Karpas-422 (cell line): ENCODE measurements at places on chromosomes 7 and 10.

DNA sequence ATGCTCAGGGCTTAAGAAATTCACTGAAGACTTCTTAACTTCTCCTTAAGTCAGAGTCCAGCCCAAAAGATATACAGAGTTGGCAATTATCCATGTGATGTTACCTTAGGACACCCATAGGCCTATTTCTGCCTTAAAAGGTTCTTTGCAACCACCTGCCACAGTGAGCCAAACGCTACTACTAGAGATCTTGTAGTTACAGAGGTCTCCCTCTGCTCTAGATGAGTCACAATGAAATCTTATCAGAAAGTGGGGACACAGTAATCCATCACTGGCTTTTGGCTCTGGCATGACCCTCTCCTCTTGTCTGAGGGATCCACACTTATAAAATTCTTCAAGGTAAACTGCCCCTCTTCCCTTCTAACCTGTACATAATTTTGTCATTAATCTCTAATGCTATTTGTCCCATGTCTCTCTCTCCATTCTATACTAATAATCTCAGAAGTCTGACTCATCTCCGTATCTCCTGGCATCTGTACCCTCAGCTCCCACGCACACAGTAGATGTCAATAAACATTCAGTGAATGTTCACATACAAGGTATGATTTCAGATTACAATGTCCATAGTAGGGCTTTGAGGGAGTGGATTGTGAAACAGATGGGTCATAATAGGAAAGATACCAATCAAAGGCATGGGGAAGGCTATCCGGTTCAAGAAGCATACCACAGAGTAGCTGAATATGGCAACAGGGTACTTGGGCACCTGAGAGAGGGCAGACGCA is 112.1 kb downstream of the SGMS1 start:
- no peak for DNase-seq
- no peak overlapping the region for H3K4me3 ChIP-seq
- H3K36me3 ChIP-seq = no peaks in the 10 kb centered on the region
- H3K27ac ChIP-seq = no peak overlapping the region
- H3K27me3 ChIP-seq = no peaks in the 10 kb centered on the region

GRCh38 chr7:36820527-36821170 is 96.4 kb upstream of the AOAH start:
- DNase-seq = no peak
- no peak overlapping the region for H3K27ac ChIP-seq
- no peak overlapping the region for H3K4me3 ChIP-seq
- no peaks in the 10 kb centered on the region for H3K27me3 ChIP-seq
- no peaks in the 10 kb centered on the region for H3K36me3 ChIP-seq
- H3K4me1 ChIP-seq = no peaks in the 10 kb centered on the region

DNA sequence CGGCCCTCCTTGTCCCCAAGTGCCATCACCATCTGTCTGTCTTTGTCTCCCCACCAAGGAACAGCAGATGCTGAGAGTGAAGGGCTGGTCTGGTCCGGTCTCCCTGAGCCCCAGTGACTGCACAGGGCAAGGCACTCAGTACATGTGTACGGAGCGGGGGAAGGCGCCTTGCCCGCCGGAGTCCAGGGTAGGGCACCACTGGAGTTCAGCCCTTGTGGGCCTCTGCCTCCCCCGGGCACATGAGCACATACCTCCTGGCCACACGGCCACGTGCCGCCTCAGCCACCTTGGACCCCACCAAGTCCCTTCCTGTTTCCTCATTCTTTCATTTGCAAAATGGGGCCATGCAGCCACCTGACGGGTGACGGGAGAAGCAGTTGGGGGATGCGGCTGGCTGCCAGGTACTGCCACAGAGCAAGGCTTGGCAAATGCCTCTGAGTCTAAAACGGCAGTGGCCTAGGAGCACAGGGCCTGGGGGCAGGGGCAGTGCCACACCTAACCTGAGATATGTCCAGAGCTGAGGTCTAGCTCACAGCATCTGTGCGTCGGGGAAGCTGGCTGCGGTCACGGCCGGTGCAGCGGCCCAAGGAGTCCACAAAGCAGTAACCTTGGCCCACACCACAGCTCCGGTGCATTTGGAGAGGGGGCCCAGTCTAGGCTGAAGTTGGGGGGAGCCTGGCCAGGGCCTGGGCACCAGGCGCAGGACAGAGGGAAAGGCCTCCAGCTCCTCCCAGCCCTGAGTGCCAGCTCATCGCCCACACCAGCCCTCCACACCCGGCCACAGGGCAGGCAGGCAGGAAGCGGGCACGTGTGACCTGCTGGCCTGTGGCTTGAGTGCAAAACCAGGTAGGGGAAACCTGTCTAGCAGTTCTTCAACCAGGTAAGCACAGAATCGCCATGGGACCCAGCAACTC is 5.2 kb downstream of the ADAP1 start:
- no peak overlapping the region for H3K27ac ChIP-seq
- DNase-seq = no peak
- H3K27me3 ChIP-seq = no peaks in the 10 kb centered on the region

DNA sequence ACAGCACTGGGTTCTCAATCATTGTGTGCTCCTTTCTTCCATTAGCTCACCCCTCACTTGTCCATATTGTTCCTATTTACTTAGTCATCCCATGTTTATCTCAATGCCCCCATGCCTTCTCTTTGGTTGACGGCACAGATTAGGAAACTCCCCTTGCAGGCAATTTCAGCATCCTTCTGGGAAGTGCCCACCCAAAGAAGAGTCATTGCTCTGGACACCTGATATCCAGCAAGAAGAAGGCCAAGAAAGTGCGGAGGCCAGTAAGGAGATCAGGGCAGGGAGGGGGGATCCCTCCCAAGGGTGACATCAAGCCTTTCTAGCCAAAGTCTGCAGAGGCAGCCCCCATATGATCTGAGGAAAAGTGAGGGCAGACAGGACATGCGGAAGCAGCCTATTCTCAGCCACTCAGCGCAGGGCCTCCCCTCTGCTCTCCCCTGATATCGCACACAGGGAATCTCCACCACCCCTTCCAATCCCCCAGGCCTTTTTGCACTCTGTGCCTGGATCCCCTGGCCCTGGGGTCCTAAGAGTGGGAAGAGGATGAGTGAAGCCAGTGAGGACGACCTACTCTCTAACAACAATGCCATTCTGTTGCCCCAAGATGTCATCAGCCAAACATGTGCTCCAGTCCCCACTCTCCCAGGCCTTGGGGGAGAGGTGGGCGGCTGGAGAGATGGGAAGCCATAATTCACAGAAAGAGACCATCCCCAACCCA is 1.8 kb downstream of the TRPV6 start:
- H3K36me3 ChIP-seq = no peaks in the 10 kb centered on the region
- H3K4me3 ChIP-seq = no peak overlapping the region

- H3K4me3 ChIP-seq = no peak overlapping the region
- no peak for DNase-seq
- H3K27ac ChIP-seq = no peak overlapping the region
- H3K27me3 ChIP-seq = no peaks in the 10 kb centered on the region
Observed at GRCh38 chr7:81507221-81507620, 262.6 kb downstream of the HGF start.

DNA sequence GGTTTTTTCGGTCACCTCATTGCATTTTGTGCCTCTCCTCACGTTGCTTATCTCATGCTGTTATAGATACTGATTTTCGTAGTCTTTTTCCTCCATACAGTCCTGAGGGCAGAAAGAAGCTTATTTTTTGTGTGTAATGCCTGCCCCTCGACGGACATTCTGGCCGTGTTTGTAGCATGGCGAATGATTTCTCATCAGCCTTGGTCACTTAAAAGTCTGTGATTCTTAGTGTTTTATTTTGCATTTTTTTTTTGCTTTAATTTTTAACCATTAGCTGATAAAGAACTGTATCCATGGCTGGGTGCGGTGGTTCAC is 469 bp upstream of the NOC3L start:
- H3K36me3 ChIP-seq = no peaks in the 10 kb centered on the region; the same call in 1 of the 2 replicates
- H3K4me3 ChIP-seq = peak overlapping the region; percentile 92; the same call in 1 of the 2 replicates
- H3K27ac ChIP-seq = no peak overlapping the region
- H3K4me1 ChIP-seq = peaks cover 14% of the 10 kb centered on the region
- H3K27me3 ChIP-seq = no peaks in the 10 kb centered on the region

DNA sequence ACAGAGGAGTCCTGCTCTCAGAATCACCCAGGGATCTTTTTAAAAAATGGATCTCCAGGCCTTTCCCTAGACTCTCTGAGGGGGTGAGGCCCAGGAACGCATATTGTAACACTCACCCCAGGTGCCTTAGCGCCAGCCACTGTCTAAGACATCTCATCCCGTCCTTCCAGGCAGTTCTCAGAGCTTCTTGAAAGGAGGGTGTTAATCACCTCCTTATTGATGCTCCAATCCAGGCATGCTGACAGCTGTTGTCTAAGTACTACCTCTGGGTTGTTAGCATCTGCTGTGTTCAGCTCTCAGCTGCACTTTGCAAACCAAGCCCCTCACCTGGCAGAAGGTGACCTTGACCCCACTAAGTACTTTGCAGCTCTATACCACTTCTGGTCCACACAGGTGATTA is 36.0 kb downstream of the KIAA1549 start:
- H3K36me3 ChIP-seq = no peaks in the 10 kb centered on the region
- no peak overlapping the region for H3K27ac ChIP-seq
- no peaks in the 10 kb centered on the region for H3K27me3 ChIP-seq
- H3K4me3 ChIP-seq = no peak overlapping the region

DNA sequence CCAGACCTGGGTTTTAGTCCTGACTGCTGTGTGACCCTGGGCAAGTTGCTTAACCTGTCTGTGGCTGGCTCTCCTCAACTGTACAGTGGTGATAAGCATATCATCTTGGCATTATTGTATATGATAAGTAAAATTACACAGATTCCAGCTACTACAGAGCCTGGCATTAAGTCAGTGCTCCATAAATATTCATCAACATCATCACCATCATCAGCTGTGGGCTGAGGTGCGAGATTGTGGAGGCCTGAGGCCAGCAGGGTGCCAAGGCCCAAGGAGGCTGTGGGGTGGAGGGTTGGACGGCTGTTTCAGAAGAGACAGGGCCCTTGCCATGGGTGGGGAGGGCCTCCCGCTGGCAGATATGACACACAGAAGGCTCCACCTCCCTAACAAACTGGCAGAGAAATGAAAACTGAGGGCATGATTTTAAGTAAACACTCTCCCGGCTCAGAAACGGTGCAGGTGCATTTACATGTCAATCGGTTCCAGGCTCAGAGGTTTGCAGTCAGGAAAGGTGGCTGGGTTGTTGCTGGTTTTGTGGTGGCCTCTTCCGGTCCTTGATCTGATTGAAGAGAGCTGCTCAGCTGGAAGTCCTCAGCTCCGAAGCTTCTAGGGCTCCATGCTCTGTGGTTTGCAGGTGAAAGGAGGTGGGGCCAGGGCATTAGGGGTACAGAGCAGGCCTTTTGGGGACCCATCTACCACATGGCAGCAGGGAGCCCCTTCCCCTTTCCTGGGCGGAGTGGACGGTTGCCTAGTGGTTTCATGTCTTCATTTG is 10.2 kb downstream of the CRYGN start:
- H3K4me3 ChIP-seq = no peak overlapping the region
- H3K27me3 ChIP-seq = no peaks in the 10 kb centered on the region
- no peaks in the 10 kb centered on the region for H3K36me3 ChIP-seq
- H3K4me1 ChIP-seq = peaks cover 4% of the 10 kb centered on the region; the same call in 1 of the 2 replicates
- no peak overlapping the region for H3K27ac ChIP-seq
- DNase-seq = no peak

GRCh38 chr10:97066877-97067555 is 118.7 kb downstream of the SLIT1 start:
- no peak for DNase-seq
- no peak overlapping the region for H3K27ac ChIP-seq
- H3K36me3 ChIP-seq = no peaks in the 10 kb centered on the region
- H3K4me3 ChIP-seq = no peak overlapping the region
- H3K4me1 ChIP-seq = no peaks in the 10 kb centered on the region

DNA sequence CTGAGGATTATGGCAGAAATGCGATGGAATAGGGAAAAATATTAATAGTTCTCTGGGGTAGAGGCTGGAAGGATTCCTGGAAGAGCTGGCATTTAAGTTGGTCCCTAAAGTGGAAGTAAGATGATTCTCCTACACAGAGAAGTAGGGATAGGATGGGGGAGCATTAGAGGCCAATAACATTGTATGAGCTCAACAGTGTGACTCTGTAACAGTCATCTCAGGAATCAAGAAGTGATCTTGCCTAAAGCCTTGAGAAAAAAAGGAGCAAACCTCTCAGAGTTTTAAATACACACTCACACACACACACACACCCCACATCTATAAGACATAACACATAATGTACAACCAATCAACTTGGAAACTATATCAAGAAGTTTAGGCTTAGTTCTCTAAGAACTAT is 117.7 kb upstream of the CDK1 start:
- no peak overlapping the region for H3K27ac ChIP-seq
- no peak for DNase-seq
- H3K4me1 ChIP-seq = no peaks in the 10 kb centered on the region

- no peaks in the 10 kb centered on the region for H3K4me1 ChIP-seq
- H3K36me3 ChIP-seq = no peaks in the 10 kb centered on the region
- no peaks in the 10 kb centered on the region for H3K27me3 ChIP-seq
- DNase-seq = no peak
- no peak overlapping the region for H3K4me3 ChIP-seq
- no peak overlapping the region for H3K27ac ChIP-seq
Observed at GRCh38 chr7:114432703-114433102, 18.1 kb downstream of the FOXP2 start.

DNA sequence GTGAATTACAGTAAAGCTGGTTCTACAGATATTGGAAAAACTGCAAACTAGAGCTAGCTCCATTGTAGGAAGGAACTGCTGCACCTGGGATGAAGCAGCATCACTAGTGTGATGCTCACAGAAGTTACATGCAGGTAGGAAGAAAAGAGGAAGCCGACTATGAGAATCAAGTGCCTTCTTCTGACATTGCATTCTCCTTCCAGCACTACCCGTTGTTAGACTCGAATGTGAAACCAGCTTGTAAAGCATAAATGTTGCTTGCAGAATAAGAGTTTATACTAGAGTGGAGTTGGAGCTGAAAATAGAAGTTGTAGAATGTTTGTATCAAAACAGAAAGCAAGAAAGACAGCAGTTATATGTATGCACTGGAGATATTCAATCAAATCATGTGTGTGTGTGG is 49.9 kb downstream of the TRIM24 start:
- no peak overlapping the region for H3K27ac ChIP-seq
- no peak for DNase-seq
- no peaks in the 10 kb centered on the region for H3K27me3 ChIP-seq
- H3K4me3 ChIP-seq = no peak overlapping the region
- peaks cover 20% of the 10 kb centered on the region for H3K36me3 ChIP-seq

- H3K4me1 ChIP-seq = no peaks in the 10 kb centered on the region
- H3K27me3 ChIP-seq = no peaks in the 10 kb centered on the region
- no peaks in the 10 kb centered on the region for H3K36me3 ChIP-seq
- no peak overlapping the region for H3K4me3 ChIP-seq
- DNase-seq = no peak
- no peak overlapping the region for H3K27ac ChIP-seq
Observed at GRCh38 chr10:707861-708260, 18.4 kb upstream of the DIP2C start.

- no peak for DNase-seq
- H3K27ac ChIP-seq = no peak overlapping the region
- H3K4me1 ChIP-seq = no peaks in the 10 kb centered on the region
- H3K4me3 ChIP-seq = no peak overlapping the region
- no peaks in the 10 kb centered on the region for H3K27me3 ChIP-seq
- H3K36me3 ChIP-seq = no peaks in the 10 kb centered on the region
Observed at GRCh38 chr10:31215052-31215451, 104.0 kb upstream of the ZEB1 start.

GRCh38 chr7:22726345-22726906 is 574 bp upstream of the IL6 start:
- H3K4me1 ChIP-seq = peaks cover 22% of the 10 kb centered on the region
- peak; percentile 84 for DNase-seq
- no peak overlapping the region for H3K4me3 ChIP-seq
- H3K27me3 ChIP-seq = no peaks in the 10 kb centered on the region
